Activated CD8-positive, alpha-beta memory T cell treated with anti-CD3 and anti-CD28 coated beads for 48 hours (primary cell): ENCODE measurements at places on chromosomes 7 and 10.

GRCh38 chr10:89531359-89531758 lies 4.0 kb downstream of the SLC16A12 start:
- DNase-seq = no peak

GRCh38 chr10:74745449-74745848 lies 81.0 kb upstream of the KAT6B start:
- DNase-seq = no peak

DNA sequence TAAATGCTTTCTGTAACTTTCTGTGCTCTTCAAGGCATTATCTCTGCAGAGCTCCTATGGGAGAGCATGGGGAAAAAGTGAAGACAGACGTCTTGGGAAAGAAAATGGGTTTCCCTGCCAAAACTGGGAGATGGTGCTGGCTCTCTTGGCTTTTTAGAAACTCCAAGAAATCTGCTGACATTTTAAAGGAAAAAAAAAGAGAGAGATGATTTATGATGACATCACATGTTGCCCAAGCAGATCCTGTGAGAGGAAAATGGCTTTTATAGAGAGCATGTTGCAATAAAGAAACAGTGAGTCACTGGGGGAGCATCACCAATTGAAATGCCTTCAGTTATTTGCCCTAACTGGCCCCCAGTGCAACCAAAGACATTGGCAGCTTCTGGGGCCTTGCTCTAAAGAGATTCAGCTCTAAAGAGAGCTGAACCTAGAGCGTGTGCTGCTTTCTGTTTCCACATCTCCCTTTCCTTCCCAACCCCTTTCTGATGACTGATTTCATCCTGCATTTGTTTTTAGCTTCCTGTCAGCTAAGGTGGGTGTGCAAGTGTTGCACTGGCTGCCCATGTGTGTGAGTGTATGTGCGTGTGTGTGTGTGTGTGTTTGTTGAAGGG lies 37.7 kb downstream of the LRMDA start:
- no peak for DNase-seq

- DNase-seq = no peak
Measured at GRCh38 chr7:135459951-135460567, 49.8 kb downstream of the CNOT4 start.

DNA sequence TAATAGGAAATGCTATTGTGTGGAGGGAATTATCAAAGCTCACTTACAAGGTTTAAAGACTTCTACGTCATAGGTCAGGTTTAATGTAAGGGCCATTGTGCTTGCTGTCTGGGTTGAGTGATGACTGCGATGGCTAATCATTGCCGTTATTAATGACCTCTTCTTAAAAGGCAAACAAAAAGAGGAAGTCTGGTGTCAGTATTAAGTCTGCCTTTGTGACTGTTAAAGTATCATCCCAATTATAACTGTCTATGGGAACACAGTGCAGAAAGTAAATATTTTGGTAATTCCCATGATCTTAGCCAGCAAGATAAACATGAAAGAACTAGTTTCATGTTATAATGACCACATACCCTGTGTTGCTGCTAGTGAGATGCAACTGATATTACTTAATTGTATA lies 382.4 kb downstream of the BBS9 start:
- DNase-seq = no peak

DNA sequence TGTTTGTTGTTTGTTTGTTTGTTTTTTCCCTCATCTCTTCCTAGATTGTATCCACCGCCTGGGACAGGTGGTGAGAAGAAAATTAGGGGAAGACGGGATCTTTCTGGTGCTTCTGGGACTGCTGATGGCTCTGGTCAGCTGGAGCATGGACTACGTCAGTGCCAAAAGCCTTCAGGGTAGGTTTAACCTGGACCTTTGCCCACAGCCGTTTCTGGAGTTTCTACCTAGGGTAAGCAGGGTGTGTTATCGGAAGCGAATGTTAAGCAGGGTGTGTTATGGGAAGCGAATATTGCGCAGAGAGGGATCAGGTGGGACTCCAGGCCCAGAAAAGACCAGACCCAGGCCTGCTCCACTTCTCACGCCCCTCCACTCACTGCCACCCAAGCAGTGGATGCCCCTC lies 4.7 kb downstream of the CLCN1 start:
- DNase-seq = no peak

DNA sequence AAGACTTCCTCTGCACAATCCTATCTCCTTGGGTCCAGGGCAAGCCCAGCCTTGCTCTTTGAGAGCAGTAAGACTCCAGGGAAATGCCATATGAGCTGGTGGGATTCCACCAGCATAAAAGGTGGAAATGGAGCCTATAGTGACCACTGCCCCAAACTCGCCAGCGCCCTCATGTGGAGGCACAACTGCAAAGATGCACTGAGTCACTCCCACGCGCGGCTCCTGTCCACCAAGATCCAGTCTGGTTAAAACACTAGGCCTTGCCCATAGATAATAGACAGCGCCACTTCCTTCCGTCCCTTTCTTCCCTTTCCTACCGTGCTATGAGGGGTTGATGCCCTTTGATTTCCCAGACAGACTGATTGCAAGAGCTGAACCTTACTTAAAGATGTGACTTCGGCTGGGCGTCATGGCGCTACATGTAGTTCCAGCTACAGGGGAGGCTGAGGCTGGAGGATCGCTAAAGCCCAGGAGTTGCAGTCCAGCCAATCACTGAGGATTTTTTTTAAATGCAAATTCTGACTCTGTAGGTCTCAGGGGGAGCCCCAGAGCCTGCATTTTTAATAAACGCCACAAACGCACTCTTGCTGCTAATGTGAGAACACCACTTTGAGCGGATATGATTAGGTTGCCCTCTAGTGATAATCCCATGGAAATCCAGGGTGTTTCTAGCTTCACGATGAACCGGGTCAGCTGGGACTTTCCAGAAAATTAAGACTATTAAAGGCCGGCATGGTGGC lies 136.5 kb downstream of the EPC1 start:
- DNase-seq = no peak

- no peak for DNase-seq
Measured at GRCh38 chr10:55509168-55509567, 708.1 kb upstream of the PCDH15 start.

- no peak for DNase-seq
Measured at GRCh38 chr7:146554556-146554955, 438.0 kb downstream of the CNTNAP2 start.

DNA sequence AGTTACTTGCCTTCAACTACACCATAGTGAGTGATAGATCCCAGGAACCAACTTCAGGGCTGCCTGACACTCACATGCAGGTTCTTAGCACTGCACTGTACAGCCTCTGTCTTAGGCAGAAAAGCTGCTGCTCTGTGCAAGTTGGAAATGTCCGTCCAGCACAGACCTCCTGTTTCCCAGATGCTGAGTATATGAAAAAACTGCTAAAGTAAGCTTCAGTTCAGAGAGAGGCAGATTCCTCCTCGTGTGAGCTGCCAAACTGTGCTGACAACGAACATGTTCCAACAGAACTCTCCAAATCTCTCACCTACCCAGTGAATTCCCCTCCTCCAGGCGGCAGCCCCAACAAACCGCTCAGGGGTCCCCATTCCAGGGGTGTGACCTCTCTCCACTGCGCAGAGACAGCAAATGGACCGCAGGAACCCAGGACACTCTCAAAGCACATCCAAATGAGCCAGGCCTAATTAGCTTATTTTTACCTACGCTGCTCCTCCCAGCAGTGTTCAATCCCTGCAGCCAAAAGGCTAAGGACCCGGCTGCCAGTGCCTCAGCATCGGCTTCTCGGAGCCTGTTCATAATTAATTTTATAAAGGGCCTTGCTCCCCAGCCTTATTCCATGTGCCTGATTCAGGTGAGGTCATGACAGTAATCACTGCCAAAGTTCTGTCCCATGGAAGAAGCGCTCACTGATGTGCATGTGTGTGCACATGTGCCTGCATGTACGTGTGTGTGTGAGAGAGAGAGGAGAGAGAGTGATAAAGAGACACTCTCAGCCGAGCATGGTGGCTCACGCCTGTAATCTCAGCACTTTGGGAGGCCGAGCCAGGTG lies 159.5 kb upstream of the AUTS2 start:
- DNase-seq = no peak

- no peak for DNase-seq
Measured at GRCh38 chr10:71072131-71072822, 140.1 kb upstream of the UNC5B start.

GRCh38 chr10:73591935-73592699 lies 975 bp upstream of the USP54 start:
- DNase-seq = no peak

DNA sequence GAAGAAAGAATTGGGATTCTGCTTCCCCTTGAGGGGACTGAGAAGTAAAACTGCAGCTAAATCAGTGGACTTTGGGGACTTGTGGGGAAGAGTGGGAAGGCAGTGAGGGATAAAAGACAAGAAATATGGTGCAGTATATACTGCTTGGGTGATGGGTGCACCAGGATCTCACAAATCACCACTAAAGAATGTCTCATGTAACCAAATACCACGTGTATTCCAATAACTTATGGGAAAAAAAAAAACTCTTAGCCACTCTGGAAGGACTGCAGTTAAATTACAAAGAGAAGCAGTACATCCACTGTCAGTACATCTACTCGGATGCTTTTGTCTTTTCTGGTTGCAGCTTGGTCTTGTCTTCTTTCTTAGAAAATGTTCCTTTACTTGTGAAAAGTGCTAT lies 27.4 kb upstream of the GOT1 start:
- DNase-seq = no peak

GRCh38 chr7:39527296-39527695 lies 38.9 kb upstream of the YAE1 start:
- DNase-seq = no peak

GRCh38 chr10:1624240-1624639 lies 113.1 kb downstream of the ADARB2 start:
- no peak for DNase-seq

GRCh38 chr10:9296190-9296589 lies 1241.7 kb downstream of the GATA3 start:
- DNase-seq = no peak

DNA sequence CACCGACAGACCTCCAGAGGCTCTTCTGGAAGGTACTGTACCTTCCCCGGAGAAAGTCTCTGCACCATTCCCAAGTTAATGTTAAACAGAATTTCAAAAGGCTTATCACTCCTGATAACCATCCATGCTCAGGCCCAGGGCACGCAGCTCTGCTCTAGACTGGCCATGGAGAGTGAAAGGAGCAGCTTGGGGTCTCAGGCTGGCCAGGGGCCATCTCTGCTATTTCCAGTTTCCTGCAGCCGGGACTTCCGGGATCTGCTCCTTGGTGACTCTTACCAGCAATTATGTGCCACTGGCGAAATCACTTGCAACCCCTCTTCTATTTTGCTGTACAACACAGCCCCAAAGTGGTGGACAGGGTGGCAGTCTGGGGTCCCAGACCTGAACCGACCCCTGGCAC lies 6.0 kb downstream of the CLDN15 start:
- no peak for DNase-seq
